Tibial nerve (tissue), 4 donors: ENCODE measurements at places on chromosomes 3 and 15. TPM values are rescaled to one million over a fixed set of nuclear protein-coding genes. Genes with fewer than 3 reads are reported as not detected.

- no peak for DNase-seq
These were observed 709.4 kb downstream of the SQOR start for GRCh38 chr15:46344115-46344724.

GRCh38 chr3:143267989-143268388, 148.4 kb downstream of the CHST2 start:
- DNase-seq, result no peak

DNA sequence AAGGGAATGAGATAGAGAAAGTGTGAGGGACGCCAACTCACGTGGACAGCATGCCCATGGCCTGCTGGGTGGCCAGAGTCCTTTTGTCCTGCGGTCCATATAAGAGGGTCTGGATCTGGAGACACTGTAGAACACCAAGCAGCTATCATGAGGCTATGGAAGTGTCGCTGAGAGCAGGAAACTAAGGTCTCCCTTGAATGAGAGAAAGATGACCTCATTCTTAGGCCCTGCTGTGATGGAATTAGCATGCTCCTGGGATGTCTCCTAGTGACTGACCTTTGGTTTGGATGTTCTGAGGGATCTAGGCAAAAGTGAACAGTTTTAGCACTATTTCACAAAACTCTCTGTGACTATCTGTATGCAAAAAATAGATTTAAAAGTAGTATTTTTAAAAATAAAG, 34.4 kb downstream of the SYNM start:
- no peak for DNase-seq

- DNase-seq, result no peak
These were observed 70.8 kb downstream of the MCF2L2 start for GRCh38 chr3:183357564-183358079.

GRCh38 chr15:66287461-66288057, 5.8 kb upstream of the DIS3L start:
- no peak for DNase-seq

DNA sequence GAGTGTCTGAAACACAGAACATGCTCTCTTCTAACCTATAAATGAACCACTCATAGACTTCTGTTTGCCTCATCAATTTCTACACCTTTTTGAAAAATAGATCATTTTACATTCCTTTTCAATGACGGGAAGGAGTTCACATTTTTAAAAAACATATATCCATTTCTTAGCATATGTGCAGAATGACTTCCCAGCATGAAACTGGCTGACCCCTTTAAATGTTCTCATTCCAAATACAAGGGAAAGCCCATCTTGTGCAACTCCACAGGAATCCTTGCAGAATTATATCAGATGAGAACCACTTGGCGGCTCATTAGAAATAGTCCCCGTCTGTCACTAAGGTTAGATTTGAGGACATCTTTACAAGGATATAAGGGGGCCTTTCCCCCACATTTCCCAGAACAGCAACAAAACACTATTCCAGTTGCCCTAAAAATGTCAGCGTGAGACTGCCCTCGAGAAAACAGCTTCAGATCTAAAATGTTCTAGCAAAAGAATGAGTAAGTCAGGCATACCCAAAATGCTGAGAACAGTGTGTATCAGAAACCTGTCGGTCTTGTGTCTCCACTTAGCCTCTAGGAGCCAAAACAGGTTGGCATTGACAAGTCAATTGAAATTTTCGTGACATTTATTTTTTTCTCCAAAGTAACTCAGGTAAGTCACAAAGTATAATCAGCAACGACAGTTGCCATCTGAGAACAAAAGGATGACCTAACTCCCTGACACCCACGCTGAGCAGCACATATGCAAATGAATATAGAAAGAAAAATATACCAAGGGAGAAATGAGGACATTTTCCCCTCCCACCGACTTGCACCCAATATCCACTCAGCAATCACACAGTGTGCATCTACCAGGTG, 63.1 kb downstream of the FOXP1 start:
- no peak for DNase-seq

- DNase-seq, result no peak
These were observed 148.3 kb upstream of the ARHGEF26 start for GRCh38 chr3:153972862-153973261.

- DNase-seq, result peak; percentile 21
These were observed 36.1 kb upstream of the PLSCR5 start for GRCh38 chr3:146640955-146641867.

The CFAP20DC gene
- total RNA-seq, result 1.5 TPM

The SNURF gene
- not detected for total RNA-seq

The COL8A1 gene
- total RNA-seq, result 183 TPM

The CSPG4 gene
- total RNA-seq, result 100 TPM
